Upper lobe of right lung (tissue), 1 donor: ENCODE measurements at places on chromosomes 6 and 20. TPM values are rescaled to one million over a fixed set of nuclear protein-coding genes. Genes with fewer than 3 reads are reported as not detected.

HLA-DRA gene
- total RNA-seq: 1,444 TPM

TBXT gene
- total RNA-seq: not detected

FOXQ1 gene
- 12.3 TPM for total RNA-seq

TMEM200A gene
- 5.9 TPM for total RNA-seq

MEP1A gene
- not detected for total RNA-seq

PARD6B gene
- total RNA-seq: 43.2 TPM

TNF gene
- total RNA-seq: 2.4 TPM

SDC4 gene
- 345 TPM for total RNA-seq

- H3K4me1 ChIP-seq: no peaks in the 10 kb centered on the region
- H3K27me3 ChIP-seq: peaks cover 3% of the 10 kb centered on the region
- DNase-seq: no peak
- no peak overlapping the region for H3K27ac ChIP-seq
- no peak overlapping the region for H3K4me3 ChIP-seq
- H3K36me3 ChIP-seq: no peaks in the 10 kb centered on the region
Measured at GRCh38 chr6:157486572-157486971, 105.6 kb downstream of the ZDHHC14 start.

DNA sequence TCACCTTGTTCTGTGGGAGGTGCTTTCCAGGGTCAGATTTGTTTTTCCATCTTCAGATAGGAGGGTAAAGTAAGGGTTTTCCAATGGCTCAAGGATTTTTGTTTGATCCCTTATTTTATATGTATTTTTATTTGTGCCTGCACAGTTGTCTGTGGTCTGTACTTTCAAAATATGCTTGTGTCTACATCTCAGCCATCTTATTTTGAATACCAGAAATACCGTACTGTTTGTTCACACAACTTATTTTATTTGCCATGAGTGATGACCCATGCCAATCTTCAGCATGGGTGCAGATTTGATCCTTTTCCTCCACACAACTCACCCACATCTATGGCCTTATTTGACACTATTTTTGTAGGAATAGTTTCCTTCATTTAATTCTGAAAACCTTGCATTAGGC lies 72.2 kb upstream of the PTCHD4 start:
- DNase-seq: no peak
- no peak overlapping the region for H3K4me3 ChIP-seq
- no peaks in the 10 kb centered on the region for H3K27me3 ChIP-seq
- no peaks in the 10 kb centered on the region for H3K36me3 ChIP-seq
- H3K27ac ChIP-seq: no peak overlapping the region

DNA sequence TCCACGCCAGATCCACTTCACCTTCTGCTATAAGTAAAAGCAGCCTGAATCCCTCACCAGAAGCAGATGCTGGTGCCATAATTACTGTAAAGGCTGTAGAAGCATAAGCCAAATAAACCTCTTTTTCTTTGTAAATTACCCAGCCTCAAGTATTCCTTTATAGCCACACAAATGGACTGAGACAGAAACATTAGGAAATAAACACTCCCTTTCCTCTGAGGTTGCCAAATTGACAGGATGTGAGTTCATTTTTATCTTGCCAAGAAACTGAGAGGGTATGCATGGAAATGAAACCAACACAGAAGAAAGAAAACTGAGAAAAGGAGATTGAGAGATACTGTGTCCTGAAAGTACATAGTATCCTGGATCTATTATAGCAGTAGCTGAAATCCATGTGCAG lies 481.2 kb downstream of the HAO1 start:
- no peaks in the 10 kb centered on the region for H3K36me3 ChIP-seq
- no peak for DNase-seq
- H3K27me3 ChIP-seq: no peaks in the 10 kb centered on the region
- H3K4me1 ChIP-seq: no peaks in the 10 kb centered on the region
- H3K4me3 ChIP-seq: no peak overlapping the region

DNA sequence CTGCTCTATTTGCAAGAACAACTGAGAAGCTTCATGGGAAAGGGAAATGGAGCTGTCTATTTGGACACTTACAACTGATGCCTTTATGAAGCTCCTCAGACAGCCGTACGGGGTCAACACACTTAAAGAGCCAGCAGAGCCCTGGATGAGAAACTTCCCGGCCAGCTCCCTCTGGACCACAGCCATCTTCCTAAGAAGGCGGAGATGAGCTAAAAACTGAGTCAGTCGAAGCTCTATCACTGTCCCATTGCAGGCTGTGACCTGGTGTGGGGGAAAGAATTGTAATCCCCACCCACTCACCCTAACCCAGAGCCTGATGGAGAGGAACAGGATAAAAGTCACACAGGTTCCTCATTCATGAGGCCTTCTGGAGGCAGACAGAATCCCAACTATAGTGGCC lies 360.4 kb upstream of the JARID2 start:
- no peaks in the 10 kb centered on the region for H3K36me3 ChIP-seq
- H3K4me3 ChIP-seq: no peak overlapping the region
- H3K4me1 ChIP-seq: peaks cover 9% of the 10 kb centered on the region
- H3K27me3 ChIP-seq: no peaks in the 10 kb centered on the region

DNA sequence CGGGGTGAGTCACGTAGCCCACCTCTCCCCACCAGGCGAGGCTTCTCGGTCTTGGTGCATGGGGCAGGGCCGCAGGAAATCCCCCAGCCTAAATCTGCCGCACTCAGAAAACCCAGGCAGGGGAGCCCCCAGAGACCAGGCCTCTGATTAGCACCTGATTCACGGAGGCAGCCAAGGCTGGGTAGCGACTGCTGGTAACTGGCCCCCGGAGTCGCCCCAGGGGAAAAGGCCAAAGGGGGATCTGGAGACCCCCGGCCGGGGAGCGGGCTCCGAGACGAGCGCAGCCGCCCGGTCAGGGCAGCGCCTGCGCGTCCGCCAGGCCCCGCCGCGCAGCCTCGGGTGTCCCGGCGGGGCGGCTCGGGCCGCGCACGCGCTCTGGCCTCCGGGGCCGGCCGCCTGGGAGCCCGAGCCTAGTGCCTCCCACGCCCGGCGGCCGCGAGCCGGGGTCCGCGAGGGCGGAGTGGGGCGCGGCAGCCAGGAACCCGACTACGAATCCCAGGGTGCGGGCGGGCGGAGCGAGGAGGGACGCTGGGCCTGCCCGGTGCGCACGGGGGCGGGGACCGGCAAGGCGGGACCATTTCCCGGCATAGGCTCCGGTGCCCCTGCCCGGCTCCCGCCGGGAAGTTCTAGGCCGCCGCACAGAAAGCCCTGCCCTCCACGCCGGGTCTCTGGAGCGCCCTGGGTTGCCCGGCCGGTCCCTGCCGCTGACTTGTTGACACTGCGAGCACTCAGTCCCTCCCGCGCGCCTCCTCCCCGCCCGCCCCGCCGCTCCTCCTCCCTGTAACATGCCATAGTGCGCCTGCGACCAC lies at the start of gene DUSP22:
TSS of gene DUSP22 (plus strand) at position 791 of the 809 bp plus-strand sequence. CDS start 53 bp downstream, outside the sequence.
- peaks cover 46% of the 10 kb centered on the region for H3K4me1 ChIP-seq
- H3K4me3 ChIP-seq: peak within 1 kb of the TSS; percentile 73
- no peaks in the 10 kb centered on the region for H3K27me3 ChIP-seq
- no peaks in the 10 kb centered on the region for H3K36me3 ChIP-seq

GRCh38 chr6:150535151-150535804 lies 64.4 kb upstream of the PLEKHG1 start:
- no peak overlapping the region for H3K27ac ChIP-seq
- H3K4me1 ChIP-seq: no peaks in the 10 kb centered on the region
- H3K36me3 ChIP-seq: no peaks in the 10 kb centered on the region

DNA sequence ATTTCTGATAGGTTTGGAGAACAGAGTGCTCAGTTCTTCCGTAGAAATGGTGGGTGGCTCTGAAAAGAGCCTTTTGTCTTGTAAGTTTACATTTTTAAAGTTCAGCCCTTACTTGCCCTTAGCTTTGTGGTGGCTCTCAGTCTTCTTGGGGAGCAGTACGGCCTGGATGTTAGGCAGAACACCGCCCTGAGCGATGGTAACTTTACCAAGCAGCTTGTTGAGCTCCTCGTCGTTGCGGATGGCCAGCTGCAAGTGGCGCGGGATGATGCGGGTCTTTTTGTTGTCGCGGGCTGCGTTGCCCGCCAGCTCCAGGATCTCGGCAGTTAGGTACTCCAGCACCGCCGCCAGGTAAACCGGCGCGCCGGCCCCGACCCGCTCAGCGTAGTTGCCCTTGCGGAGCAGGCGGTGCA lies 19.5 kb downstream of the OR2B2 start:
- H3K36me3 ChIP-seq: no peaks in the 10 kb centered on the region
- peak overlapping the region; percentile 70 for H3K4me3 ChIP-seq
- H3K4me1 ChIP-seq: peaks cover 23% of the 10 kb centered on the region
- peaks cover 25% of the 10 kb centered on the region for H3K27me3 ChIP-seq

- H3K4me3 ChIP-seq: no peak overlapping the region
- H3K27me3 ChIP-seq: no peaks in the 10 kb centered on the region
- no peaks in the 10 kb centered on the region for H3K4me1 ChIP-seq
- no peak overlapping the region for H3K27ac ChIP-seq
- no peak for DNase-seq
Measured at GRCh38 chr6:1958257-1958656, 287.1 kb downstream of the GMDS start.

GRCh38 chr6:164066335-164066734 lies 651.8 kb downstream of the QKI start:
- no peaks in the 10 kb centered on the region for H3K36me3 ChIP-seq
- no peak overlapping the region for H3K27ac ChIP-seq
- H3K4me3 ChIP-seq: no peak overlapping the region
- no peaks in the 10 kb centered on the region for H3K4me1 ChIP-seq

DNA sequence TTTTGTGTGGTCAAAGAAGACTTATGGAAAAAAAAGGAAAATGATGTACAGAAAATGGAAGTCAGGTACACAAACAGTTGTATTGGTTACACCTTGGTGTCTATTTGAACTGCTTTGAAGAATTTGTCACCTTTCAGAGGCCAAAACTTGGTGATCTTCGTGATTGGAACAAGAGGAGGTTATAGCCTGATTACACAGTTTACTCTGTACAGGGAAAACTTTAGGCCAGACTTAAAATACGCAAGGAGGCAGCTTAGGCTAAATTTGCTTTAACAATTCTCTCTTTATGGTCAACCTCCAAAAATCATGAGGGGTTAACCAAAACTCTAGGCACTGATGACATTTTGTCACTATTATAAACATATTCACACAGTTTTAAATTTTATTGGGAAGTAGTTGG lies 353.7 kb downstream of the PRKN start:
- no peaks in the 10 kb centered on the region for H3K4me1 ChIP-seq
- no peaks in the 10 kb centered on the region for H3K36me3 ChIP-seq
- H3K27me3 ChIP-seq: no peaks in the 10 kb centered on the region
- H3K4me3 ChIP-seq: no peak overlapping the region
- no peak for DNase-seq

DNA sequence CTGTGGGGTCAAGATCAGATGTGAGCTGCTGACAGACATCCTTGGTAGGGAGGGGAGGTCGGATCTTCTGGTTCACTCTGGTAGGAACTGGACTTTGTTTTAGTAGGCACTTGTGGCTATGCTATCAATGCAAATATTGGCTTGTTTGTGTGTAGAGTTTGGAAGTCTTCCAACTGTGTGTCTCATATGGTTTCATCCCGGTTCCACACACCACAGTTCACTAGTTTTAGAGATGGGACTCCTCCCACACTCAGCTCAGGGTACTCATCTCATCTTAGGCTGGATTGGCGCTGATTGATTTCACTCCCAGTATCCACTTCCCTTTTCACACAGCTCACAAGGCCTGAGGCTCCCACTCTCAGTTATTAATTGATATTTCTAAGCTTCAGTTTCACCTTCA lies 161.3 kb downstream of the THBS2 start:
- DNase-seq: no peak
- no peaks in the 10 kb centered on the region for H3K27me3 ChIP-seq
- no peaks in the 10 kb centered on the region for H3K4me1 ChIP-seq
- no peak overlapping the region for H3K27ac ChIP-seq
- H3K4me3 ChIP-seq: no peak overlapping the region

DNA sequence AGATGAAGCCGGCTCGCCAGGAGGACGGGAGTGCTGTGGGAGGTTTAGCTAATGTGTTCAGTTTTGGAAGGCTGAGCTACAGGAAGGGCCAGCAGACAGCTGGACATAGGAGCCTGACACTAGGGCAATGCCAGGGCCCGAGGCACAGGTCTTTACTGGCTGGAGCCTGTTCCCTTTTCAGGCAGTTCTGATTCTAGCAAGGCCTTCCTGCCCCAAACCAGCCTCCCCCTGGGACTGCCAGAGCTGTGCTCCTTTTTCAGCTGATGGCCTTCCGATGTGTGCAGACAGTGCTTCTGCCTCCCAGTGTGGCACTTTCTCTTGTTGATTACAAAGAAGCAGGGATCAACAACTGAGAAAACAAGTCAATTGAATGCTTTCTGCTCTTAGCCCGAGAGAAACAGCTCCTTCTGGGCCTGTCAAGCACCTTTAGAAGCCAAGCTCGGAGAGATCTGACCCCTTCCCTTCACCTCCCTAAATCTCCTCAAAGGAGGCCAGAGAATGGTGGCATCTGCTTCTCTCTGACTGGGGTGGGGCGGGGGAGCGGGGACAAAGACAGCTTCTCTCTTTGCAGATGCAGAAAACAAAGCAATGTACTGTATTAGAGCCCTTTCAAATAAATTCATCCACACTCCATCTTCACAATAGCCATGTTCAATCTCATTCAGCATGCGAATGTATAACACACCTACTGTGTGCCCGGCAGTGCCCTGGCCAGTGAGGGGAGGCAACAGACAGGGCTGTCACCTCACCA lies 63.2 kb downstream of the RAB44 start:
- no peak for DNase-seq
- H3K36me3 ChIP-seq: no peaks in the 10 kb centered on the region
- H3K4me3 ChIP-seq: no peak overlapping the region
- H3K4me1 ChIP-seq: peaks cover 10% of the 10 kb centered on the region

DNA sequence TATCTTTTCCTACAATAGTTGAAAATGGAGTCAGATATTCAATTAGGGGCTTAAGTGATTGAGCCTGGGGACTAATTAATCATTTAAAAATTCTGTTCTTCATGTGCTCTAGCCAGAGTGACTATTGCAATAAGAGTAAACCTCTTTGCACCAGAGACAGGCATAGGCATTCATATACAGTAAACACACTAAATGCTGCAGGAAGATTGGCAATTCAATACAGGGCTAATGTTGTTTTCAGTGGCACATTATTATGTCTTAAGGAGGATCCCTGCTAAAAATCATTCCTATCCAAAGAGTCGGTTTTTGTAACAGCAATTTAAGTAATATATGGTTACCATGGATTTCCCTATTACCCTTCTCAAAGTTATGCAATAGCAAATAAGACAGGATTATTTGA lies 1.2 kb downstream of the PDE7B start:
- peaks cover 14% of the 10 kb centered on the region for H3K4me1 ChIP-seq
- no peaks in the 10 kb centered on the region for H3K36me3 ChIP-seq
- no peak overlapping the region for H3K27ac ChIP-seq
- H3K4me3 ChIP-seq: peak overlapping the region; percentile 36
- no peaks in the 10 kb centered on the region for H3K27me3 ChIP-seq
